ENCODE measurements at places on chromosomes 6 and 20.

DNA sequence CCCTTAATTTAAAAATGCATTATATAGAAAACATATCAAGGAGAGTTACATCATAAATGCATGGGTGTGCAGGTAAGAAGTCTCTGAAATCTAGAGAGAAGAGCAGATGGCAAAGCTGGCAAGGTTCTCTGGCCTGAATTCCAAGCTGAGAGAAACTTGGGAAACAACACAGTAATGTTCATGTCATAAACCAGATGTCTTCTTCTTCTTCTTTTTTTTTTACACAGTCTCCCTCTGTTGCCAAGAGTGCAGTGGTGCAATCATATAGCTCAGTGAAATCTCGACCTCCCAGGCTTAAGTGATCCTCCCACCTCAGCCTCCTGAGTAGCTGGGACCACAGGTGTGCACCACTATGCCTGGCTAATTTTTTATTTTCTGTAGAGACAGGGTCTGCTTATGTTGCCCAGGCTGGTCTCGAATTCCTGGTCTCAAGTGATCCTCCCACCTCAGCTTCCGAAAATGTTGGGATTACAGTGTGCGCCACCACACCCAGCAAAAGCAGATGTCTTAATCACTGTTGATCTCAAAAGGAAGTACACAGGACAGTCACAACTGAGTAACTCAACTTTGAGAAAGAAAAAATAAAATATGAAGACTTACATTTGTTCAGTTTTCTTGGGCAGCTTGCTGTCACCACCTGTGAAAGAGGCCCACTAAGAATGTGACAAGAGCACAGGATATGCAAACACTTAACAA is 77.3 kb downstream of the DNAAF9 start:
- DNase-seq = peak; percentile 12

DNA sequence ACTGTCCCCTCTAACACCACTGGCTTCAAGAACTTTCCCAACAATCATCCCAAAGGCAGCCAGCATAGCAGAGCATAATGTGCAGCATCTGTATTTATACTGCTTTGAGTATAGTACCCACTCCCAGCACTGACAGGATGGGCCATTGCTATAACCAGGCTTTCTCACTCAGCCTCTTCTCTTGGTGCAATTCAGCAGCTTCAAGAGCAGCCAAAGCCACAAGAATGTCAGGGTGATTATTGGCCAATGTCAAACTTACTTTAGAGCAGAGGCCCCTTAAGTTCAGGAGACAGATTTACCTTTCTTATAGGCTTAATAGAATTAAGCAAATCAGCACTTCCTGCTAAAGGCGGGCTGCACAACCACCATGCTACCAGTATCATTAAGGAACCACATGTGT is 232.4 kb upstream of the RSPO3 start:
- DNase-seq = no peak

DNA sequence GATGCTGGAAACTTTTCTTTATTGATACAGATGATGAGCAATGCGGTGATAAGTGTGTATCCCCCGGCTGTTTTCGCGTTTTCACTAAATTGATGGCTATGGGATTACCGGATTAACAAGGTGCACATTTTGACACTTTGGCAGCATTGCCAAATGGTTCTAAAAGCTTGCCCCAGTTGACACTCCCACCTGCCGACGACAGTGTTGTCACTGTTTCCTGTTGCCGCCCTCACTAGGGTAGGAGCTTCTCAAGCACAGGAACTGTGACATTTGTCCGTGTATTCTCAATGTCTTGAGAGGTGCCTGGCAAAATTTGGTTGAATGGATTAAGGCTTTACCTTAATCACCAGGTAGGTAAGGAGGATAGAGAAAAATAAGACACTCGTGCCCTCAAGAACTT is 9.8 kb upstream of the MAPK13 start:
- no peak for DNase-seq

GRCh38 chr6:90214966-90215365 is 81.7 kb downstream of the BACH2 start:
- no peak for DNase-seq

GRCh38 chr20:21087862-21088540 is 18.2 kb downstream of the LINC00237 start:
- no peak for DNase-seq

- DNase-seq = peak; percentile 77
Observed at GRCh38 chr6:33314515-33314942, 651 bp upstream of the TAPBP start.

GRCh38 chr6:159360306-159360705 is 191.1 kb downstream of the FNDC1 start:
- DNase-seq = no peak

- no peak for DNase-seq
Observed at GRCh38 chr6:143739341-143739851, 61.6 kb downstream of the PHACTR2 start.

- no peak for DNase-seq
Observed at GRCh38 chr6:125338381-125338780, 36.6 kb upstream of the HDDC2 start.

GRCh38 chr20:42063141-42063540 is 445.0 kb upstream of the CHD6 start:
- DNase-seq = no peak

- no peak for DNase-seq
Observed at GRCh38 chr6:51098791-51099190, 280.1 kb downstream of the TFAP2B start.

DNA sequence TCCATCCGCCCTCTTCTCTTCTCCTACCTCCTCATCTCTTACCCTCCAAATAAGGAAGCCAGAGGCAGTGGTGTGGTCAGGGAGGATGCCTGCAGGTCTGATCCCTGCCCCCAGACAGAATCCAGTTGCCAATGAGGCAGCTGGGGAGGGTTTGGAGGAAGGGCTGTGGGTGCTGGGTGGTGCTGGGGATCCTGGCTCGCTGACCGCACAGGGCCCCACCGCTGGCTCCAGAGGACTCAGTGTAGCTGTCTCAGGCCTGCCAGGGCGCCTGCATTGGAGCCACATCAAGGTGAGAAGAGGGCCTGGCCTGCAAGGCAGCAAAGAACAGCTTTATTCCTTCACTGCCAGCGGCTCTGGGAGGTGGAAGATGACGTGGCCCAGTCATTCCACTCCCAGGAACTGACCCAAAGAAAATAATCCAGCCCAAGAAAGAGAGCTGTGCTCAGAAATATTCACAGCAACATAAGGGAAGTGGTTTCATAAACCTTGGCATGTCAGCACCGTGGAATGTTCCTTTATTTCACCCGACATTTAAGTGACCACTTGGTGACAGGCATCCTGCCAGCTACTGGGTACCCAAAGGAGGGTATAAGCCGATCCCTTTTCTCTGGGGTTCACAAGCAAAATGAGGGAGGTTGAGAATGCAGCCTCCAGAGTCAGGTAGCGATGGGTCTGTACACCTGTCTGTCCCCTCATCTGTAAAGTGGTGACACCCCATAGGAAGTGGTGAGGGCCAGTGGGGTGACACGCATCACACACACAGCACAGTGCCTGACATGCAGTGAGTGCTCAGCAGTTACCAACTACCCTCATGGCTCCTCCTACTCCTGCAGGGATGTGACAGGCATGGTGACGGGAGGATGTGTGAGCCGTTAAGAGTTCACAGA is 125.1 kb downstream of the SNX5 start:
- peak; percentile 97 for DNase-seq

DNA sequence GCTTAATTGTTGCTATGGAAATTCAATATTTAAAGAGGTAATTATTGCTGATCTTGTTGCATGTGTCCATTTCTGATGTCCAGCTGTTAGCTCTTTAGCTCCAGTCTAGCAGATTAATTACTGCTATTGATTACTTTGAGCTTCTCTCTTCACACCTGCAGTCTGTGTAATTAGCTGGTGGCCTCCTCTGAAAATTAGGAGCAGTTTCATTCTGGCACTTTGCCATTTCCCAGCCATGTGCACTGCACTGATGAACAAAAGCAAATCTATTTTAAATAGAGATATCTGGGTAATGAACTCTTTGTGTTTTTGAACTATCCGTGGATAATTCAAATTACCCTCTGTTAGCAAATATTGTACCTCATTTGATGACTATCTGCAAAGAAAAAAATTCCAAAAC is 275.9 kb downstream of the RNF144B start:
- no peak for DNase-seq

DNA sequence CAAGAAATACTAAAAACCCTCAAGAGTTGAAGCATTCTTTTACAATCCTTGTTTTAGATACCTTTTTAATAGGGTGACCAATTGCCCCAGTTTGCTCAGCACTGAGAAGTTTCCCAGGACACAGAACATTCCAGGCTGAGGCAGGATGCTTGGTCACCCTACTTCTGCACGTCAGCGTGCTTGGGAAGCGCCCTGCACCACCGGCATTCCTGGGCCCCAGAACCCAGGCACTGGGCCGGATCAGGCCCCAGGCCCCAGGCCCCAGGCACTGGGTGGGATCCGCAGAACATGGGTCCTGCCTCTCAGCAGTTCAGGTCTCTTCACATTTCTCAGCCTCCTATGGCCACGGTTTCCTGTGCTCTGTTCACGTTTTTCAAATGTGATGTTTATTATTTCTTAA is 213.8 kb upstream of the QKI start:
- no peak for DNase-seq
